Islet precursor cell (in vitro differentiated cells): ENCODE measurements at places on chromosomes 1 and 21.

DNA sequence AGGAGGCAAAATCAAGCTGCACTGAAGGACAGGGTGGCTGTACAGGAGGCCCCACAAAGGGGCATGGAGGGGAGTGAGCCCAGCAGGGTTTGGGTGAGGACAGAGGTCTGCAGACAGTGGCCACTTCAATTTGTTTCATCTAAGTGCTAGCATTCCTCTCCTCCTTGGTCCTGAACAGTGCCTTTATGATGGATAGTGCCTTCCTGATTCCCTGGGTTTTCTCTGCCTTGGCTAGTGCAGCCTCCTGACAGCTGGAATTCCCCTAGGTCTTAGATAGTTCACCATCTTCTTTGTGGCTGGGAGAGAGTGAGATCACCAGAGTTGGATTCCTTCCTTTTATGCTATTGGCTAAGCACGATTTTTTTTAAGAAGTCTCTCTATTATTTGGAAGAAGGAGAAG is 3.8 kb upstream of the HPCAL4 start:
- peak; percentile 46 for DNase-seq

DNA sequence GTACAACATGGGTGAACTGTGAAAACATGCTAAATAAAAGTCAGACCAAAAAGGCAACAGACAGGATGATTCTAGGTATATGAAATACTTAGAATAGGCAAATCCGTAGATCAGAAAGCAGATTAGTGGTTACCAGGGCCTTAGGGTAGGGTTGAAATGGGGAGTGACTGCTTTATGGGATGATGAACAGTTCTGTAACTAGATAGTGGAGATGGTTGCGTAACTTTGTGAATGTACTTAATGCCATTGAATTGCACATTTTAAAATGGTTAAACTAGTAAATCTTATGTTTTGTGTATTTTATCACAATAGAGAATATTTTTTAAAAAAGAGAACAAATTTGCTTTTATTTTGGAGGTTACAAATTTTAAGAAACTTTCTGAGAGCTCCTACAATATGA is 17.4 kb downstream of the ZNF326 start:
- no peak for DNase-seq

- DNase-seq, result no peak
These were observed 12.8 kb downstream of the PMF1 start for GRCh38 chr1:156225677-156226014.

GRCh38 chr1:109402025-109402424 is 4.3 kb upstream of the SORT1 start:
- no peak for DNase-seq

DNA sequence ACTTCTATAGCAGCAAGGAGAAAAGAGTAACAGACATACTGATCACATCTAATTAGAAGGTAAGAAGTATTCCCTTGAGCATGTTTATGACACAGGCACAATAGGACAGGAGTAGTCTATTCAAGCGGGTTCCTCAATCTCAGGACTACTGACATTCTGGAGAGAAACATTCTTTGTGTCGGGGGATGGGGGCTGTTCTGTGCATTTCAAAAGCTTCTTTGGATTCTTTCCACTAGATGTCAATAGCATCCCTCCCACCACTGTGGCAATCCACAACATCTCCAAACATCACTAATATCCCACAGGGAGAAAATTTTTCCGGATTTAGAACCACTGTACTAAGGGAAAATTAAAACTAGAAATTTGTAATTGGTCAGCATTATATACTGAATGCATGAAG is 56.9 kb downstream of the ADAMTS5 start:
- peak; percentile 84 for DNase-seq

DNA sequence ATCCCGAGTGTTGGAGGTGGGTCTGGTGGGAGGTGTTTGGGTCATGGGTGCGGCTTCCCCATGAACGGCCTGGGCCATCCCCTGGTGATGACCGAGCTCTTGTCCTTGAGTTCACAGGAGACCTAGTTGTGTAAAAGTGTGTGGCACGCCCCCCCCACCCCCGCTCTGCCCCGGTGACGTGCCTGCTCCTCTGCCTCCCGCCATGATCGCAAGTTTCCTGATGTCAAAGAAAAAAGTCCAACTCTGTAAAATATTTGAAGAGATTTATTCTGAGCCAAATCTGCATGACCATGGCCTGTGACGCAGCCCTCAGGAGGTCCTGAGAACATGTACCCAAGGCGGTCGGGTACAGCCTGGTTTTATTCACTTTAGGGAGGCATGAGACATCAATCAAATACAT is 125.1 kb upstream of the COL6A1 start:
- peak; percentile 31 for DNase-seq

DNA sequence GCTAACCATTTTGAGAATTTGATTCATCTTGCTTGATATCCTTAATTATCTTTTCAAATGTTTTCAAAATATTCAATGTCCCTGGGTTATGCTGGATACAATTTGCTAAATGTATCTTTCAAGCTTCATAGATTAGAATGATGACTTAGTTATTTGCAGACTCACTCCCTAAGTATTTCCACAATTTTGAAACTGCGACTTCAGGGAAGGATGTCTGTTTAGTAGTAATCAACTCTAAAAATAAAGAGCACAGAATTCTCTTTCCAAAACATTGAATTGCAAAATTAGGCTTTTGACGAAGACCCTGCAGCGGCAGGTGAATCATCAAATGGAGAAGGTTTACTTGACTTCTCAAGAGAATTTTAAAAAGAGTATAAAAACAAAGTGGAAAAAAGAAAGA is 14.2 kb downstream of the RGS1 start:
- no peak for DNase-seq
